ENCODE measurements at places on chromosomes 3 and 15.

DNA sequence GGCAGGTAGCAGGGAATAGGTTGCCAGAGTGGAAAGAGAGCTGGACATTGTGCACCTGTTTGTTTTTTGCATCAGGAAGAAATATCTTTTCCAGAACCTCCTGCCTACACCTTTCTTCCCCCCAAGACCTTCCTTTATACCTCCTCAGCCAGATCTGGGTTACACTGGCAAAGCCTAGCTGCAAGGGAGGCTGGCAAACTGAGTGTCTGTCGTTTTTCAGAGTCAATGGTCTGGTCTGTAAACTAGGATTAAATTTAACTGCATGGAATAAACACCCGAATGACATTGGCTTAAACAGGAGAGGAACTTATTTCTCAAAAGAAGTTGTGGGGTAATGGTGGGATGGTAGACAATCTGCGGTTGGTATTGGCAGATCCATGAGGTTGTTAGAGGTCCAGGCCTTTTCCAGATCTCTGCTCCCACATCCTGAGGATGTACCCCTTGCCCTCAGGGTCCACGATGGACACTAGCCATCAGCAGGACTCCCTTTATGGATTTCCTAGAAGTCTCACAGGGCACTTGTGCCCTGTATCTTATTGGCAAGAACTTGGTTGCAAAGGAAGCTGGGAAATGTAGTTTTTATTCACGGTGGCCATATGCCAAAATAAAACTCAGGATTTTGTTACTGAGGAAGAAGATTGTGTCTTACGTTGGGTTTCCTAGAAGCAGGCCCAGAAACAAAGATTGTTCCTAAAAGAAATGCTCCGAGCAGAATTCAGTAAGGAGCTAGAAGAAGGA, 3.2 kb upstream of the RARRES1 start:
- no peak for DNase-seq

DNA sequence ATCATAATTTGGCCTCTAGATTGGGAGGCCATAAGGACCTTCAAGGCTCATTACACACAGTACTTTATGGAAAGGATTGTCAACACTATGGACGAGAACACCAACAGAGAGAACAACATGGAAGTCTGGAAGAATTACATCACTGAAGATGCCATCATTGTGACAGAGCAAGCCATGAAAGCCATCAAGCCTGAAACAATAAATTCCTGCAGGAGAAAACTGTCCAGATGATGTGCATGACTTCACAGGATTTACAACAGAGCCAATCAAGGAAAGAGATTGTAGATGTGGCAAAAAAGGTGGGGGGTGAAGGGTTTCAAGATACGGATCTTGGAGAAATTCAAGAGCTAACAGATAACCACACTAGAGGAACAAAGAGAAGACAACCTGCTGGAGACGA, 15.9 kb downstream of the IL17RB start:
- no peak for DNase-seq

- DNase-seq, result peak; percentile 50
Observed at GRCh38 chr15:28984421-28985315, 98.9 kb downstream of the APBA2 start.

DNA sequence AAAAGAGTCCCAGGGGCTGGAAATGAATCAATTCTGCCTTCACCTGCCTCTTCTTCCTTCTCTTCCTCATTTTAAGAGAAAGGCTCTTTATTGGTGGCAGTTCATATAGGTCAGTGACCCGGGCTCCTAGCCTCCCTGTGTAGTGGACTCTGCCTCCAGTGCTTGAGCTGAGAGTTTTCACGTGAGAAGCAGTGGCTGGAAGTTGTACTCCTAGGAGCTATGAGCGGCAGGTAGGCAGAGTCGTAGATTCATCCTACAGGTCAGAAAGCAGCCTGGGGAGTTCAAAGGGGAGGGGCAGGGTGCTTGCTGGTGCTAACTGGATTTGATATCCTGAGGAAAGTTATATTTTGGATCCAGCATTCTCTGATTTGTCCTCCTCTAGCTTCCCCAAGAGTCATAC, 101.1 kb downstream of the RPLP1 start:
- DNase-seq, result no peak

GRCh38 chr15:91919014-91919534, 65.6 kb downstream of the SLCO3A1 start:
- DNase-seq, result no peak

GRCh38 chr3:140708815-140709214, 31.0 kb downstream of the TRIM42 start:
- no peak for DNase-seq

- no peak for DNase-seq
Observed at GRCh38 chr15:76158226-76158625, 98.4 kb downstream of the TMEM266 start.

GRCh38 chr3:132573797-132574211, 23.3 kb upstream of the ACKR4 start:
- no peak for DNase-seq

DNA sequence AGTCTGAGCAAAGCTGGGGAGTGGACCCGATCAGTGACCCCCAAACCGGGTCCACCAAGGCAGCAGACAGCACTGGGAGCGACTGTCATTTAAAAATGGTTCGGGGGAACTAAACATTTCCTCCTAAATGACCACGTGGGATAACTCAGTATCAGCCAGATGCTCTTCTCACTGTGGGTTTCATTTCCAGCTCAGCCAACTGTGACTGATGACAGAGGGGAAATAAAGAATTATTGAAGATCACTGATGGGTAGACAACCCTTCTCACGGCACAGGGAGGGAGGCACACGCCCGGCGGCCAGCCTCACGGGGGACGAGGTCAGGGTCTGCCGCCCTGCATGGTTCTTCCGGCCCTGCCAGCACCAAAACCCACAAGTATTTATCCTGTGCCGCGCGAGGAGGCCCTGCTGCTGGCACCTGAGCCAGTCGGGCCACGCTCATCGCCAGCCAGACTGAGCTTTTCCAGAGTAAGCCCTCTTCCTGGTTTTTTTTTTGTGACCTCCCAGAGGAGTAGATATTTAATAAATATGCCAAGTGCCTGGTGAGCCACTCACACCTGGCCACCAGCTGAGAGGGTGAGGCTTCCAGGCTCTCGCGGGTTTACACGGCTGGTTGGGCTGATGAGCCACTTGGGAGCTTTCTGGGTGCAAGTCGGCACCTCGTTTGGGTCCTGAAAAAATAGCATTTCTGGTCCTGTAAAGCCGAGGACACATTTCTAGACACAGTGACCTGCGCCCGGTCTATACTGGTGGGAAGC, 6.2 kb downstream of the MELTF start:
- no peak for DNase-seq

Measured in CD8-positive, alpha-beta T cell (primary cell).